Stimulated activated CD4-positive, alpha-beta T cell treated with anti-CD3 and anti-CD28 coated beads, Interleukin-4, amount 100 ng/mL, for 48 hours (primary cell): ENCODE measurements at places on chromosomes 7 and 10.

GRCh38 chr7:117323305-117323850 is 520 bp upstream of the WNT2 start:
- DNase-seq: no peak

DNA sequence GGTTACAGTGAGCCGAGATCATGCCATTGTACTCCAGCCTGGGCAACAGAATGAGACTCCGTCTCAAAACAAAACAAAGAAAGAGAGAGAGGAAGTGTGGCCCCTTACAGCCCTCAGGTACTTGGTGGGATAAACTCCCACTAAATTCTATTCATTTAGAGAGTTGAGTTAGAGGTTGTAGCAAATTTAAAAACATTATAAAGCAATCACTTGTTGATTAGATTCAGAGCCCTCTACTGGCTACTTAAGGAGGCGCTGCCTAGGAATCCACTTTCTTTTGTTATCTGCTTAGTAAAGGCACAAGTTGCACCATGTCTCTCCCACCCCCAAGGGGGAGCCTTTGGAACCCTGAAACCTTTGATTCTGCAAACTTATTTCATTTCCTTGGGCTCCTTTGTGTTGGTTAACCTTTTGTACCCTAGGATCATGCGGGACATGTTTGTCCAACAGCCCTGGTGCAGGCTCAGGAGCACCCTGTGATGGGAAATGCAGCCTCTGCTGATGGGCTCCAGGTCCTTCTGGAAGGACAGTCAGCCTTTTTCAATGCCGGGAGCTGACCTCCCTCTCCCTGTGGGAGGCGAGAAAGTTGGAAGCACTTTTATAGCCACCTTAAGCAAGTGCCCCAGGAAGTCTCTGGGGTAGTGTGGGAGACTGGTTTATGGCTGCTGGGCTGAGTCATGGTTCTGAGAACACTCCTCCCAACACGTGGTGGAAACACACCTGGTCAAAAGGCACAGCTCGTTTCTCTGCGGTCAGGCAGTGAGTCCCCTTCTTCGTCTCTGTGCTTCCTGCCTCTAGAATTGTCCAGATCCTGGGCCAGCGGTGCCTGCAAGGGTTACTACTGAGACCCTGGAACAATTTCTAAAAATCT is 2.3 kb downstream of the HKDC1 start:
- DNase-seq: peak; percentile 68

GRCh38 chr7:138625849-138626230 is 75.3 kb downstream of the SVOPL start:
- DNase-seq: no peak

- DNase-seq: no peak
Observed at GRCh38 chr7:71482284-71482683, 350.3 kb downstream of the GALNT17 start.

GRCh38 chr10:133150656-133151055 is 9.4 kb upstream of the KNDC1 start:
- no peak for DNase-seq

GRCh38 chr7:52940481-52940880 is 95.0 kb upstream of the POM121L12 start:
- no peak for DNase-seq

GRCh38 chr10:104146882-104147281 is 24.9 kb downstream of the SFR1 start:
- DNase-seq: no peak

- no peak for DNase-seq
Observed at GRCh38 chr10:95837783-95838182, 70.0 kb upstream of the CC2D2B start.

DNA sequence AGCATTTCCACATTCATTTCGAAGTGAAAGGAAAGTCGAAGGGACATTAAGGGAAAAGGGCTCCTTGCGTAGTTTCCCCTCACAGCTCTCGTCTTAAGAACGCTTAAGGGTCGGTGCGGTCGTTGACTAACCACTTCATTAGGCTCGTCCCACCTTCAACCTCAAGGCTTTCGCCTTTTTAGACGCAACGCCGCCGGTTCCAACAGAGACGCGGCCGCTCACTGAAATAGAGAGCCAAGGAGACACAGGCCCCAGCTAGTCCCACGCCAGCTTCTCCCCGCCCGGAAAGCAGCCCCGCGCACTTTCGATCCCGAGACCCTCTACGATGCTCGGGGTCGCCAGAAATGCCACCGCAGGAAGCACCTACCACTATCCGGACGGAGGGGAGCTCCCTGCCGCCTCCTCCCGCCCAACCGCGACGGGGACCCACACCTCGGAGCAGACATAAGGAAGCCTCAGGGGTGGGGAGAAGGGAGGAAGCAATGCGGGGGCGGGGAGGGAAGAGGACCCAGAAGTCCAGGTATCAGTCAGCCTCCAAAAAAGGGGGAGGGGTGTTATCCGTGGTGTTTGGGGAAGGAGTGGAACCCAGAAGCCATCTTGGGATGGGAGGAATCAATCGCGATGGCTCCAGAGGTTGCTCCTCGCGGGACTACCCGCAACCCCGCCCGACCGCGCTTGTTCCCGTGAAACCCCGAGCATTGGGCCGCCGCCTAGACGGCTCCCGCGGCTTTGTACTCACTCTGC is 559 bp downstream of the TRA2A start:
- DNase-seq: peak; percentile 43

- DNase-seq: no peak
Observed at GRCh38 chr7:69817121-69817520, 218.8 kb downstream of the AUTS2 start.

- no peak for DNase-seq
Observed at GRCh38 chr7:95582578-95583293, 13.6 kb downstream of the PDK4 start.

- no peak for DNase-seq
Observed at GRCh38 chr10:17445400-17445998, 8.9 kb downstream of the ST8SIA6 start.

DNA sequence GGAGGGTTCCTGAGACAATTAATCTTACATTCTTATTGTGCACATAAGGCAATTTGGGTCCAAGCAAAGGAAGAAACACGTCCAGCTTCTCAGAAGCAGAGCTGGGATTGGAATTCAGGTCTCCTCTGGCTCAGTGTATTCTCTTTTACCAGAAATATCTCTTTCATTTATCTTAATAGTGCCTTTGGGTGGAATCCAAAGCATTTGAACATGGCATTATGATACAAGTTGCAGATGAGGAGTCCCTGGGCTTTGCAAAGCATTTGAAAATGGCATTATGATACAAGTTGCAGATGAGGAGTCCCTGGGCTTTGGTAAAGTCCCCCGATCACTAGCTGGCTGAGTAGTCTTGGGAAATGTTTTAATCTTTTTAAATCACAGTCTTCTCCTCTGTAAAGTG is 30.0 kb upstream of the PTN start:
- no peak for DNase-seq

DNA sequence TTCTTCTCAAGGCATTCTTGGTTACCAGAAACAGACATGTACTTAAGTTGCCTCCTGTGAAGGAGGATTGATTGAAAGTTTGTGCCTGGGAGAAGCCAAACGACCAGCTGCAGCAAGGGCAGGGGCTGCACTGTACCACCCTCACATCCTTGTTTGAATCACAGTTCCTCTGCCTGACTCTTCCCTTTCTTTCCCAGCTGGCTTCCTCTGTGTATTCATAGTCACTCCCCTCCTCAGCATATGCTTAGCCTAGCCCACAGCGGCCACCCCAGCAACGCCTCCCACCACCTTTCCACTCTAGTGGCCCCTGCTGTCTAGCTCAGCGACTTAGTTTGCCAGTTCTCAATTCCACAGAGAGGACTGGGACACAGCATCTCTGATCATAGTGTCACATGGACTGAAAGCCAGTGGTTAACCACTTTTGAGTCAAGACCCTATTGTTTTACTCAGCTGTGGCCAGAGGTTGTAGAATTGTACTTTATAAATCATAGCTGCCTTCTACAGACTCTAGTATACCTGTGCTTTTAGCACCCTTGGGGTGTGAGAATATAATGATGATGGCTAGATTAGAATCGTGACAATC is 643.0 kb downstream of the SUGCT start:
- no peak for DNase-seq

GRCh38 chr10:64732372-64732957 is 1211.3 kb downstream of the REEP3 start:
- no peak for DNase-seq

DNA sequence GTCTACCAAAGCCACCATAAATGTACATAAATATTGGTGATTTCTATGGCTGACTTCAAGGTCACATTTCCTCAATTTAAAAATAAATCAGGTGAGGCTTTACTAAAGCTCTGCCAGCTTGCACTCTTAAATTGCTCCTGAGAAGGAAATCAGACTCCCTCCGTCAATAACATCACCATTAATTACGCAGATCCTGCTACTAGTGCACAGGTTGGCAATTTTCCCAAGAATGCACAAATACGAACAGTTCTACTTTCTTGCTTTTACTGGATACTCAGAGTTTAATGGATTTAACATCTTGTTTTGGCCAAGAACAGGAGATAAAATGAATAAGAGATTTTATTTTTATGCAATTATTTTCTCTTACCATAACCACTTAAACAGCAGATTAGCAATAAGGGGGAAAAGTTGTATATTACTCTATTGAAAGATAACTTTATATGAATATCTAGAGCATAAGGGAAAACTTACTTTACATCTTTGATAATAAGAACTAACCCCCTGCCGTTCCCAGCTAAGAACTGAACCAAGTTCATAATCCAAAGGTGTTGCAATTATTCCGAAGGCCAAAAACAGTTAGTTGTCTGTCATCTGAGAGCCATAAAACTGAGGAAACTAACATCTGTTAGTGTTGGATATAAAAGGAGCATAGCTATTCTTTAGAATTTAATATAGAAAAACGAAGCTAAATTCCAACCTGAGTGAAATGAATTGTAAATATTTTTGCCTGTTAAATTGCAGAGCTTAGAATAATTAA is 140.5 kb downstream of the TWIST1 start:
- no peak for DNase-seq

GRCh38 chr10:29482591-29483431 is 152.0 kb downstream of the SVIL start:
- DNase-seq: peak; percentile 8

DNA sequence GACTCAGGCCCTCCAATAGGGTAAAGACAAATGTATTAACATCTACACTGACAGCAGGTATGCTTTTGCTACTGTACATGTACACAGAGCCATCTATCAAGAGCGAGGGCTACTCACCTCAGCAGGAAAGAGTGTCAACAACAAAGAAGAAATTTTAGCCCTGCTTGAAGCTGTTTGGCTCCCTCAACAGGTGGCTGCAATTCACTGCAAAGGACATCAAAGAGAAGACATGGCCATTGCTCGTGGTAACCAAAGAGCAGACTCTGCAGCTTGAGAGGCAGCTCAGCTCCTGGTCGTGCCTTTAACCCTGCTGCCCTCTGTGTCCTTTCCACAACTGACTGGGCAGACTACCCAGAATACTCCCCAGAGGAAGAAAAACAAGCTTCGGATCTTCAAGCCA is 5.1 kb downstream of the AKR1B15 start:
- no peak for DNase-seq

GRCh38 chr7:66950763-66951162 is 29.7 kb downstream of the TMEM248 start:
- DNase-seq: no peak

GRCh38 chr10:133199992-133200611 is 29.9 kb upstream of the UTF1 start:
- no peak for DNase-seq

DNA sequence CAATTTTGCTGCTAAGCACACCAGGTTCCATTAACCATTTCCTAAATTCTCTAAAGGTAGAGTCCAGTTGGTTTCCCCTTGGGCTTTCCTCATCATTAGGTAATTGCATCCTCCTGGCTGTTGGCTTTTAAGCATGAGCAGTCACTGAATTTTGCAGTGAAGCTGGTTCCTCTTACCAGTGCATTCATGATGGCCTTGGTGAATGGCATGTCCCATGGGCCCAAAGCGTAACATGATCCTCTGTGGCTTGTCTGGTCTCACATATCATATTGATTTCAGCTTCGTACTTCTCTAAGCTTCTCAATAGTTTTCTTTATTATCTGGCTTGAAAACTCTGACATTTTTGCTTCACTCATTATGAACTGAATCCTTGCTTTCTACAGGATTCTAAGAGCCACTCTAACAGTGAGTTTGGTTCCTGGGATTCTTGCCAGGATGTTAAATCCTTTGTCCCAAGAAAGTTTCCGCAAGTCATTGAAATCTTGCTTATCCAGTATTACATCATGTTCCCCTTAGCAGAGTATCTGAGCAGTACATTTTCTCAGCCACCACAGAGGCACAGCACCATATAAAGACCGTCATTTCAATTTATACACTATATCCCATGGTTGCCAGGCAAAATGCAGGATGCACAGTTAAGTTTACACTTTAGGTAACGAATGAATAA is 134.2 kb downstream of the PTN start:
- no peak for DNase-seq
